ENCODE measurements at places on chromosomes 7 and 10.

DNA sequence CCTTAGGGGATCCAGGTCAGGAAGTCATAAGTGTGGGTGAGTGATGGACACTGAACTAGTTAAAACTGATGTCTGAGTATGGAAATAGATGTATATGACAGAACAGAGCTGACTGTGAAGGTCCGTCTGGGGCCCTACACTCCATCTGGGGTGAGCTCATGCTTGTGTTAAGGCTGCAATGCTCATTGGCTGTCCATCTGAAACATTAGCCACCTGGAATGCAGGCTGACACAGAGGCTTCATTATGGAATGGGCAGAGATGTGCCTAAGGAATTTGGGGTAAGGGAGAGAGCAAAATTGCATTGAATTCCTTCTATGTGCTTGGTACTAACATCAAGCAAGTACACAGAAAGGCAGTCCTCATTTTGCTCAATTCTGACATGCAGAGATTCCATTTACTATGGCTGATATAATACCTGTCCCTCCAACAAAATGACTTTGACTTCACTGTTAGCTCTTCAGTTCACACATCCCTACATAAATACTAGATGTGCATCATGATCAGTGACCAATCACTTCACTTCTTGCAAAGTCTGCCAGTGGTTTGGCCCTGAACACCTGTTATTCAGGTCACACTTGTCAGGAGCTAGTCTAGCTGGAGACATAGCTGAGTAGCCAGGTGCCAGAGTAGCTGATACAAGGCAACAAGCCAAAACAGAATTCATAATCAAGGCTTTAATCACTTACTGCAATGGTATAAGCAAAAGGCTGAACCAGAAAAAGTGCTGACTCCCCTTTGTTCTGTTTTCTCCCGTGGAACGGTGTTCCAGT lies 128.9 kb upstream of the VWC2 start:
- H3K27me3 ChIP-seq = no peaks in the 10 kb centered on the region
- no peaks in the 10 kb centered on the region for H3K36me3 ChIP-seq
- no peaks in the 10 kb centered on the region for H3K4me1 ChIP-seq
- no peak for DNase-seq
- no peak overlapping the region for H3K4me3 ChIP-seq
- H3K27ac ChIP-seq = no peak overlapping the region

- DNase-seq = no peak
- H3K27me3 ChIP-seq = peaks cover 7% of the 10 kb centered on the region
- H3K4me3 ChIP-seq = no peak overlapping the region
- no peaks in the 10 kb centered on the region for H3K36me3 ChIP-seq
- H3K27ac ChIP-seq = no peak overlapping the region
Observed at GRCh38 chr7:44272456-44272855, 52.9 kb downstream of the CAMK2B start.

- DNase-seq = no peak
- no peaks in the 10 kb centered on the region for H3K36me3 ChIP-seq
- no peaks in the 10 kb centered on the region for H3K27me3 ChIP-seq
- no peak overlapping the region for H3K27ac ChIP-seq
Observed at GRCh38 chr7:116571037-116571436, 46.2 kb downstream of the CAV1 start.

DNA sequence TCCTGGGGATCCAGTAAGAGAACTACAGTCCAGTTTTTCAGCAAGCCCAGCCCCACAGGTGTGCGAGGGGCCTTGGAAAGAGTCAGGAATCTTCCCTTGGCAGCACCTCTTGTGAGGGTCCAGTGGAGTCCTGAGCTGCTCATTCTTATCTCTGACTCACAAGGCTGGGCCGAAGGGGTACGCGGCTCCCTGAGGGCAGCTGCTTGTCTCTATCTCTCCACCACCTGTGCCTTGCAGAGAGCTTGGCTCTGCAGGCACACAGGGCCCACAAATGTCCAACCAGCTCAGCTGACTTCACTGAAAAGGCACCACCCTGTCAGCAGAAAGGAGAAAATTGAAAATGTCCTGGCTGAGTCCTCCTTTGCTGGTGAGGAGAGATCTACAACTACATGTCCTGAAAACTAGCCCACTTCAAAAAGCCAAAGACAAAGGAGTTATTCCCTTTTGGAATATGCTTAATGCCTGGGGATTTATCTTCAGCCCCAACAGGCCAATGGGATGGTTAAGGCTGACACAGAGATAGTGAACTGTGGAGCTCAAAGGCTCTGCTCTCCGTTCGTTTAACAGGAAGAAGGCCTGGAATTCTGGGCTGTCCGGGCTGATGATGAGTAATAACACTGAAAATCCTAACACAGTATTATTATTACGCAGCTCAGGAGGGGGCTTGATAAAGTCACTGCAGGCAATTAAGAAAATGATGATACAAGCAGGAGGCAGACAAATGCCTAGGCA lies 23.4 kb downstream of the UROS start:
- H3K36me3 ChIP-seq = peaks cover 8% of the 10 kb centered on the region
- H3K4me1 ChIP-seq = peaks cover 17% of the 10 kb centered on the region
- H3K4me3 ChIP-seq = no peak overlapping the region
- no peak overlapping the region for H3K27ac ChIP-seq
- DNase-seq = no peak

DNA sequence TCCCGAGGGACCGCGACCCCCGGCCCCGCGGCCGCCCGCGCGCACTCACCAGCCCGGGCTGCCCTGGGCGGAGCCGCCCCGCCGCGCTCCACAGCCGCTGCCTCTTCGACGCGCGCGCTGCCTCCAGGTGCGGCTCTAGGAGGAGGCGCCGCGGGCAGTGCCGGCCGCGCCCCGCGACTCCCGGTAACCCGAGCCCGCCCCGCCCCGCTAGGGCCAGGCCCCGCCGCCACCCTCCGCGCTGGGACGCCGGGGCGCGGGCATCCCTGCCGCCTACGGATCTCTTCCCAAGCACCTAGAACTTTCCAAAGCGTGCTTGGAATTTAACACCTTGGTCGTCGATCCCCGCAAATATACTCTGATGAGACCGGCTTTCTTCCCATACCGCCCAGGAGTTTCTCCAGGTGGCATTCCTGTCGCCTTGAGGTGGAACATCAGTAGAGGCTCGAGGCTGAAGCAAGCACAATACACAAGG lies at the start of gene SLC26A5:
Gene SLC26A5, minus strand, starts transcription at position 159 of the 472 bp plus-strand sequence. CDS start 24,693 bp downstream, outside the sequence.
- DNase-seq = peak; percentile 31
- H3K4me1 ChIP-seq = peaks cover 6% of the 10 kb centered on the region
- peak within 1 kb of the TSS; percentile 66 for H3K4me3 ChIP-seq
- H3K27me3 ChIP-seq = peaks cover 89% of the 10 kb centered on the region

DNA sequence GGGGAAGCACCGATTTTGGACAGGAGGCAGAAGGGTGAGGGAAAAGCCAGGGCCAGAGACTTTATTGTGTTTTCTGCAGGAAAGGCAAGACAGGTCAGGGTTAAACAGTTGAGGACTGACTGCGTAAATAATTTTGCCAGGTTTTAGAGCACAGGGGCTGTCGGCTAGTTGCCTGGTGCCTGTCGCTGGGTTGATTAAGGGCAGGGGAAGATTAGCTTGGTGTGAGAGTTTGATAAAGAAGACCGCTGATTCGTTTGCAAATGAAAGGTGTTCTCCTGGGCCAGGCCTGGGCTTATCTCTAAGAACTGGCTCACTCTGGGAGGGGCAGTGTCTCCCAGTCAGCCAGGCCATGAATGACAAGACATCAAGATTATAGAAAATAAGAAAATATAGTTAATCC lies 75.6 kb downstream of the SLC37A3 start:
- no peaks in the 10 kb centered on the region for H3K27me3 ChIP-seq
- DNase-seq = no peak
- H3K4me3 ChIP-seq = no peak overlapping the region
- no peaks in the 10 kb centered on the region for H3K4me1 ChIP-seq
- H3K27ac ChIP-seq = no peak overlapping the region

- peaks cover 23% of the 10 kb centered on the region for H3K36me3 ChIP-seq
- H3K27ac ChIP-seq = no peak overlapping the region
- H3K4me3 ChIP-seq = no peak overlapping the region
- H3K4me1 ChIP-seq = peaks cover 11% of the 10 kb centered on the region
- no peak for DNase-seq
Observed at GRCh38 chr7:116786791-116787443, 75.5 kb upstream of the CAPZA2 start.

GRCh38 chr7:85890244-85890811 lies 703.5 kb upstream of the SEMA3D start:
- no peaks in the 10 kb centered on the region for H3K27me3 ChIP-seq
- no peaks in the 10 kb centered on the region for H3K36me3 ChIP-seq
- H3K4me1 ChIP-seq = peaks cover 3% of the 10 kb centered on the region
- H3K27ac ChIP-seq = no peak overlapping the region

GRCh38 chr10:29557665-29558064 lies 77.1 kb downstream of the SVIL start:
- peaks cover 13% of the 10 kb centered on the region for H3K36me3 ChIP-seq
- no peaks in the 10 kb centered on the region for H3K27me3 ChIP-seq
- H3K4me3 ChIP-seq = no peak overlapping the region
- H3K27ac ChIP-seq = no peak overlapping the region

DNA sequence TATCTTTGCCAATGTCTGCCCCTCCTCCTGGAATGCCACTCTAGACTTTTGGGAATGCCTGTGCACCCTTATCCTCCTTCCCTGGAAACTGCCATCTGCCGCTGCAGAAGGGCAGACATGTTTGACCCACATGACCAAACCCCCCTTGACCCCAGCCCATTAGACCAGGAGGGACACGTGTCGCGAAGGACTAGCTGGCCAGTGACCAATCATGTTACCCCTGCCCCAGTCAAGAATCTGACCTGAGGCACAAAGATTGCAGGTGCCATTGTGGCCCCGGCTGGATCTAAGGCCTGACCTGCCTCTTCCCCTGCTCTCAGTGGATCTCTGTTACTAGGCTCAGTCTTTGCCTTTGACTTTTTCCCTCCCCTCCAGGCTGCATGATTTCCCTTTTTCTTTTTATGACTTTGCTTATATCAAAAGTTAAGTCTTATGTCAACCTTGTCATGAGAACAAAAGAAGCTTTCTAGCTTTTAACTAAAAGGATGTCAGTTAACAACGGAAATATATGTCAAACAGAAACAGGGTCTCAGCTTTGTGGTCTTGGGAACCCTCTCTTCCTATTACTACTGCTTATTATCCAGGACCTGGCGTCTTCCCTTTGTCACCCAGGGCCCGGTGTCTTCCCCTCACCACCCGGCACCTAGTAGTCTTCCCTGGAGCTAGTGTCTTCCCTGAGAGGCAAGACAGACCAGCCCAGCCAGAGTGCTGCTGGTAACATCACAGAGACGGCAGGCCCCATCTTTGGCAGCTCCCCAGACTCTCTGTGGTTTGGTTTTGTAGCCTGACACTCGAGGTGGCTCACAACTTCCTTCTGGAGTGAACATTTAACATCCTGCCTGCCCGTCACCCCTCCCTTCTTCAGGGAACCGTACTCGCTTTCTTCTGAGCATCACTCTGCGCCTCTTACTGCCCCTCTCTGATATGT lies 24.4 kb upstream of the PPIF start:
- H3K27ac ChIP-seq = no peak overlapping the region
- H3K4me3 ChIP-seq = no peak overlapping the region
- DNase-seq = no peak
- H3K4me1 ChIP-seq = peaks cover 1% of the 10 kb centered on the region

DNA sequence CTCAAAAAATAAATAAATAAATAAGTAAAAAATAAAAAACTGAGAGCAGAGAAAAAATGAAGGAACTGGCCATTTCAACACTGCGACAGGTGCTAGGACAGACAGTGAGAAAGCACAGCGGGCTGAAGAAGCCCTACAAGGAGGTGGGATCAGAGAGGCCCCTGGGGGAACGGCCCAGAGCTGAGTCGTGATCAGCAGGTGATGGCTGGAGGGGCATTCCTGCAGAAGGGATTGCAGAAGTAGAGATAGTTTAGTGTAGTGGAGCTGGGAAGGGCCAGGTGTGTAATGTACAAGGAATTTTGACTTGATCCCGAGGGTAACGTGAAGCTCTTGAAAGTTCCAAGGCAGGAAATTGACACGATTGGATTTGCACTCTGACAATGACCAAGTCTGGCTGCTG lies 112.1 kb downstream of the CUL2 start:
- H3K27me3 ChIP-seq = no peaks in the 10 kb centered on the region
- H3K36me3 ChIP-seq = peaks cover 8% of the 10 kb centered on the region
- H3K27ac ChIP-seq = no peak overlapping the region
- H3K4me1 ChIP-seq = peaks cover 14% of the 10 kb centered on the region
- no peak for DNase-seq

DNA sequence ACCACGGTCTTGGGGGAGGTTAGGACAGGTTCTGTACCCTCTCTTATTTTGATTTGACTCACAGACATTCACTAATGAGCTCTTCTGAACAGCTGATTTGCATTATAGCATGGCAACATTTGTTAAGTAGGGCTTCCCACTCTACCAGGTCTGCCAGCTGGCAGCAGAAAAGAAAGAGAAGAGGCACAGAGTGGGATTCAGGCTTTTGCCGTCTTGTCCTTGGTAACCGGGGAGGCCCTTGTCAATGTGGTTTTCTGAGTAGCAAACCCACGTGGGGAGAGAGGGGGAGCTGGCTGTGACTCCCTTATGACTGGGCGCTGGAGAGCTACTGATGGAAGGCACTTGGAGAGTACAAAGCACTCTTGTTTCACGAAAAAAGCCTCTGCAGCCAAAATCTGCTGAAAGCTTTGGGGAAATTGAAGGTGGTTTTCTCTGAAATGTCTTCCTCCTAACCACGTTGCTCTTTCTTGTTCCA lies 355.3 kb upstream of the GALNT17 start:
- H3K4me3 ChIP-seq = no peak overlapping the region
- no peak overlapping the region for H3K27ac ChIP-seq
- DNase-seq = no peak
- H3K4me1 ChIP-seq = peaks cover 10% of the 10 kb centered on the region
- peaks cover 36% of the 10 kb centered on the region for H3K36me3 ChIP-seq
- no peaks in the 10 kb centered on the region for H3K27me3 ChIP-seq

DNA sequence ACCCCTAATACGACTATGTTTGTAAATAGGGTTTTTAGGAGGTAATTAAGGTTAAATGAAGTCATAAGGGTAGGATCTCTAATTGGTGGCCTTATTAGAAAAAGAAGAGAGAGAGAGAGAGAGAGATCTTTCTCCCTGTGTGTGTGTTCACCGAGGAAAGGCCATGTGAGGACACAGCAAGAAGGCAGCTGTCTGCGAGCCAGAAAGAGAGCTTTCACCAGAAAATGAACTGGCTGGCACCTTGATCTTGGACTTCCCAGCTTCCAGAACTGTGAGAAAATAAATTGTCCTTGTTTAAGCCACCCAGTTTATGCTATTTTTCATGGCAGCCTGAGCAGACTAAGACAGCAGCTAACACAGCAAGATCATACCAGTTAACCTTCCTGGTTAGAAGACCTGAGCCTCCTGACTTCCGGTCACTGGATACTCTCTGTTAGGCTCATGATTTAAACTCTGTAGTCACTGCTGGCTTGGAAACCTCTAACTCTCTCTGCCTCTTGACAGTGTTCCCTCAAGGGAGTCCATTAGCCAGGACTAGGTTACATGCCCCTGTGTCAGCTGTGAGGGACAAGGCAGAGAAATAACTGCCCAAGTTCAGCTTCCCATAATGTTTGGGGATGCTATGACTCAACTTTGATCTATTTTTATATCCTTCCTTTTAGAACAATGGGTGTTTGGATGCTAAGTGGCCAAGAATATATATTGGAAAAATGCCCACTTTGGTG lies 102.3 kb downstream of the DYNC1I1 start:
- DNase-seq = no peak
- peaks cover 4% of the 10 kb centered on the region for H3K4me1 ChIP-seq
- H3K27me3 ChIP-seq = peaks cover 26% of the 10 kb centered on the region
- no peaks in the 10 kb centered on the region for H3K36me3 ChIP-seq

Measured in progenitor cell of endocrine pancreas (in vitro differentiated cells).